ENCODE measurements at places on chromosomes 5 and 9. TPM values are rescaled to one million over a fixed set of nuclear protein-coding genes. Genes with fewer than 3 reads are reported as not detected.

Gene PDE4D
- total RNA-seq, result 15.0 TPM

Gene RANBP3L
- total RNA-seq, result not detected

Gene TLR4
- 4.3 TPM for total RNA-seq

Gene LECT2
- not detected for total RNA-seq

Gene TAF11L13
- total RNA-seq, result not detected

Gene PCDHB6
- not detected for total RNA-seq

Gene ORM2
- not detected for total RNA-seq

Gene TAF11L10
- not detected for total RNA-seq

Gene PCDHAC1
- total RNA-seq, result not detected

Gene CDC25C
- total RNA-seq, result 13.4 TPM

All from HT-29 (cell line).